ENCODE measurements at places on chromosomes 1 and 21.

GRCh38 chr1:208154679-208155642, 89.2 kb downstream of the PLXNA2 start:
- DNase-seq = no peak

DNA sequence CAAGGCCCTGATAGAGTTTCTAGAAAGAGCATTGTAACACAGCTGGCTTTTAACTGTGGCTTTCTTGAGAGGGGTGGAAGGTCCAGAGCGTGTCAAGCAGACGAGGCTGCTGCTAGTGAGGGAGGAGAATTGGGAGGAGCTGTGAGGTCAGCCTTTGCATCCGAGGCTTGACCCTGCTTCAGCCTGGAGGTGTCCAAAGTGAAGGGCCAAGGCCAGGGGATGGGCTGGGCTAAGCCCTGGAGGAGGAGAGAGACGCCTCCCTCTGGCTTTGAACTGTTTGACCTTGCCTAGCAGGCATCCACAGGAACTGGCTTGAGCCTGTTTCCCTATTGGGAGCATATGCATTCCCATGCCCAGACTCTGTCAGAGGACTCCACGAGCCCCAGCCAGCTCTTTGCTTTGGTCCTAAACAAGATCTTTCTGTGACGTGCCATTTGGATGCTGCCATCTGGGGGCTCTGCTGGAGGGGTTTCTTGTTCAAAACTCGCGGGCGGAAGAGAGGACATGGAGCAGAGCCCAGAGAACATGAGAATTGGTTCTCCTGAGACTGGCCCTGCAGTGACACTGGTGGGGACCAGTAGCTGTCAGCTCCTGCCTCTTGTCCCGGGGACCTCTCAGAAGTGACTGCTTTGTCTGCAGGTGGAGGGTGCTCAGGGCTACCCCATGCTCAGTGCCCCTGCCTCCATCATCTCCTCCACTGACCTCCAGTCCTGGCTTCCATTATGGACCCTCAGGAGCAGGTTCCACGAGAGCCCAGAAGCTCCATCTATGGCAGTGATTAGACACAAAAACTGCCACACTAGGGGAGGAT, 5.5 kb downstream of the ACTRT2 start:
- DNase-seq = no peak

GRCh38 chr1:164272156-164272555, 286.8 kb upstream of the PBX1 start:
- no peak for DNase-seq

DNA sequence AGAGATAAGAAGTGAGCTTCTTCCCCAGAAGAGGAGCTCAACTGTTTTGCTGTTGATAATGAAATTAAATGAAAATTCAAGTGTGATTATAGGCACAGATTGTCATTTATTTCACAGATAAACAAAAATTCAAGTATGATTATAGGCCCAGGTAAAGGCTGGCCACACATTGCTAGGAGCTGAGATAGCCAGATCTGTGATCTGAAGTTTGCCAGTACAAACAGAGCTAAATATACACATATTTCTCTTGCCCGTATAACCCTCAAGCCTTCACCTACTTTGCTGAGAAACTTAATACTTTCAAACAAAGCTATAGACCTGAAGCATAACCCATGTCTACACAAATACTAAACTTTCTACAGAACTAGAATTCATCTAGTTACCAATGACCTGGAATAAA, 31.3 kb upstream of the NRIP1 start:
- no peak for DNase-seq

- DNase-seq = no peak
These were observed 38.8 kb upstream of the CLCA4 start for GRCh38 chr1:86507935-86508582.

DNA sequence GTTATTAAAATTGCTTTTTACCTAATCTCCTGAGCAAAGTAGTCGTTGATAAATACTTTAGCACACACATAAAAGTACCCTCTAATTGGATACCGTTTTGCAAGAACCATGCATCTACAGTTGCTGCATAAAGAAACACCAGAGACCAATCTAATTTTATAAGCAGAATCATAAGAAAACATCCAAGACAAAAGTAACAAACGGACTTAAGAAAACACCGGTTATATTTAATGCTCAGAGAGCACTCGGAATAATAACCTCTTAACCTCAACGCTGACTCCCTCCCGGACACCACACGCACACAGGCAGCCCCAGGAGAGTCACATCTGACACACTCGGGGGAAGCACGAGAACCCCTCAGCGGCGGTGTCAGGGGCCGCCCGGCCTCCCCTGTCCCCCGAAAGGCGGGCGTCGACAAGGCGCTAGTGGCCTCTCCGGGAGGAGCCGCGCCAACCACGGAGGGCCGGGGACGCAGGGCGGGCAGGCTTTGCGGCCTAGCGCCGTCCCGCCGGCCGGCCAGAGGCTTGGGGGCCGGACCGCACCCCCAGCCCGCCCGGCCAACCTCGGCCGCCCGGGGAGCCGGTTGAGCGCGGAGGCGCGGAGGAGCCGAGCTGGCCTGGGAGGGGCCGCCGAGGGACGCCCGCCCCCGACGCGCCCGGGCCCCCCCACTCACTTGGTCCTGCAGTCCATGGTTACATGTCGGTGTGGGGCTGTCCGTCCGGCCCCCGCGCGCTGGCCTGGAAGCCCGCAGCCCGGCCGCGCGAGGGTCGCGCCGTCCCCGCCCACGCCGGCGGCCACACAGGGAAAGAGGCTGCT, 606 bp downstream of the DENND1B start:
- peak; percentile 26 for DNase-seq

DNA sequence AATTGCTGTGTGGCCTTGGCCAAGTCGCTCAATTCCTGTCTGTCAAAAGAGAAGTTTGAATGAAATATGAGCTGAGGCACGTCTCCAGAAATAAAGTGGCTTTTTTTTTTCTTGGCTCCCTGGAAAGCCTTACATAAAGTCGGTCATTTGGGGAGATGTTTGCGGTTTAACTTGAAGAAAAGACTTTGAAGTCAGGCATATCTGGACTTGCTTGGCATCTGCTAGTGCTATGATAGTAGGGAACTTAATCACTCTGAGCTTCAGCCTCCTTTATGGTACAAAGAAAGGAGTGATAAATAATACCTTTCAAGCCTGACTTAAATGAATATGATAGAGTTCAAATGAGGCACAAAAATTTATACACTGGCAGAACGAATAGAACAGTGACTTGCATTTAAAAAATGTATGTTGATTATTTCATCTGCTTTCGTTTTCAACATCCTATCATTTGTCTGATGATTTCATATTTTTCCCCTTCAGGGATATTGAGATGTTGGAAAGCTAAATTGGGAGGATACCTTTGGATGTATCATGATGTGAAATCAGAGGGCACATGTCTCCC, 60.2 kb downstream of the FASLG start:
- no peak for DNase-seq

- DNase-seq = no peak
These were observed 30.5 kb downstream of the SLC9C2 start for GRCh38 chr1:173572201-173572873.

DNA sequence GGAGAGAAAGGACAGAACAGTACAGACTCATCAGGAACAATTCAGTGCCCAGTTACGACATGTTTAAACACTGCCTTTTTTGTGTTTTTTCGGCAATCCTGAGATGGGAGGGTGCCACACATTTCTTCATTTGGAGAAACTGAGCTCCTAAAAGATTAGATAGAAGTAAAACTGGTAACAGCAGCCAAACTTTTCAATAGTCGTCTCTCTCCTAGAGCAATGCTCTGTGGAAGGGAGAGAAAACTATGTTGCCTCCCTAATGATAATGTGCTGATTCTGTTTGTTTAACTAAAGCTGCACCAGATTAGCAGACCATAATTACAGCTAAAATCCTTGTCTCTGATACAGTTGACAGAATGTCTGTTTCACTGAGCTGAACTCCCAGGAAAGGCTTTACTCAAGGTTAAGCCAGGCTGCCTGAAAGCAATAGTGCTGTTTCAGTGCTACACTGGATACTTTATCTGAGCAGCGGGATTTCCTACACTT, 76.2 kb upstream of the CXADR start:
- no peak for DNase-seq

GRCh38 chr1:14765773-14766172, 167.3 kb downstream of the KAZN start:
- DNase-seq = no peak

DNA sequence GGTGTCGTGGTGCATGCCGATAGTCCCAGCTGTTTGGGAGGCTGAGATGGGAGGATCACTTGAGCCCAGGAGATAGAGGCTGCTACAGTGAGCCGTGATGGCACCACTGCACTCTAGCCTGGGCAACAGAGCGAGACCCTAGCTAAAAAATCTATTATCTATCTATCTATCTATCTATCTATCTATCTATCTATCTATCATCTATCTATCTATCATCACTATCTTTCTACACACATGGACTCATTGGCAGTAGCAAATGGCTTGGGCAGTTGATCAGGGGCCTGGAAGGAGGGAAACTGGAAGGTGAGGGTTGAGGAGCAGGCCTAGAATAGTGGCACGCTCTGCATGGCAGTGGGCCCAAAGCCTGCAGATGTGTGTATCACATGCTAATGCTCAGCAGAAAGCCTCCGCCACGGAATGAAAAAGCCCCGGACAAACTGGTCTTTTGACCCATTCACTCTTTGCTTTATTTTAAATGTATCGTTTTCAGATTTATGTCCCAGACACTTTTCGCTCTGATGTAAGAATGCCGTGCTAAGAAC, 7.3 kb upstream of the HUNK start:
- DNase-seq = no peak

- no peak for DNase-seq
These were observed 20.4 kb upstream of the LBR start for GRCh38 chr1:225448146-225448805.

- DNase-seq = no peak
These were observed 236.8 kb downstream of the SMYD3 start for GRCh38 chr1:246270236-246270635.

DNA sequence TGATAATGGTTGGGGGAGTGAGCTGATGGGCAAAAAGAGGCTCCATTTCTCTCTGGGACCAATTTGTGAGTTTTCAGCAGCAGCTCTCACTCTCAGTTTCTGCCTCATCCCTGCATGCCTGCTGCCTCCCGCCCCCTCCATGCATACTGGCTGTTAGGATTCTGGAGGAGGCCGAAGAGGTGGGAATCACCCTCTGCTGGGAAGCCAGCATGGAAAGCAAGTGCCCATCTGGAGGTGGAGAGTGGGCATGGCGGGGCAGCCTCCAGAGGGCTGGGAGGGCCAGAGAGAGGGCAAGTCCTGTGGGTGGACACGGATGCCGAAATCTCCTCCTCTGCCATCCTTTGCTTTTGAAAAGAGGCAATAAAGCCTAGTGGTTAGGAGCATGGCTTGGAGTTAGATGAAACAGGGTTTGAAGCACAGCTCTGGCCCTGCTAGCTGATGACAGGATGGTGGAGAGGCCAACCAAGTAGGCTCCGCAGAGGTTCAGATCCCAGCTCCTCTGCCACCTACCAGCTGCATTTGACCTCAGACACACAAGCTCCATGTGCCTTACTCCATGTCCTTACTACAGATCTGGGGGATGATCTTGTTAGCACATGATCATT, 113.4 kb downstream of the GRIK3 start:
- no peak for DNase-seq

DNA sequence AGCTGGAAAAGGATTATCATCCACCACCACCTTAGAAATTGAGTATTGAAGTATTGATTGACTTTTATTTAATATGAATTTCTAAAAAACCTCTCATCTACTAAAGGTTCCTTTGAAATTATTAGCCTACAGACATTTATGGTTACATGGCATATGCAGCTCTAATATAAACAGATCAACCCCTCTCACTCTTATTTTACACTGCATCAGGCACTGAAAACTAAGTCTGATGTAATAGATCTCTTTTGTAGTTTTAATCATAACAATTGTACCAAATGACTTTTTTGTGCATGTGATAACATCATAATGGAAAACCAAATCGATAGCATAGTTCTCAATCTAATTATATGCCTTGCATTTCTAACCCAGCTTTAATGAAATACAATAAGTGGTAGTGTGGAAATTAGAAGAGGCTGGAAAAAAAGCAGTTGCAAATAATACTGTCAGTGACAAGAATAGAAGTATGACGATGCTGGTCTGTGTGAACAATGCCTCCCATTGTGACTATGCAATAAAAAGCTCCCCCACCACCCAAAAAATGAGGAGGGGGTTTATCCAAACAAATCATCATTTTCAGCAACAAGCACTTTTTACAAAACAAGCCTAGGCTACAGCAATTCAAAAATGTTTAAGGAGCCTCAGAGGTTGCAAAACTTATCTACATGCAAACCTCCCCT, 426.5 kb upstream of the NFIA start:
- no peak for DNase-seq

DNA sequence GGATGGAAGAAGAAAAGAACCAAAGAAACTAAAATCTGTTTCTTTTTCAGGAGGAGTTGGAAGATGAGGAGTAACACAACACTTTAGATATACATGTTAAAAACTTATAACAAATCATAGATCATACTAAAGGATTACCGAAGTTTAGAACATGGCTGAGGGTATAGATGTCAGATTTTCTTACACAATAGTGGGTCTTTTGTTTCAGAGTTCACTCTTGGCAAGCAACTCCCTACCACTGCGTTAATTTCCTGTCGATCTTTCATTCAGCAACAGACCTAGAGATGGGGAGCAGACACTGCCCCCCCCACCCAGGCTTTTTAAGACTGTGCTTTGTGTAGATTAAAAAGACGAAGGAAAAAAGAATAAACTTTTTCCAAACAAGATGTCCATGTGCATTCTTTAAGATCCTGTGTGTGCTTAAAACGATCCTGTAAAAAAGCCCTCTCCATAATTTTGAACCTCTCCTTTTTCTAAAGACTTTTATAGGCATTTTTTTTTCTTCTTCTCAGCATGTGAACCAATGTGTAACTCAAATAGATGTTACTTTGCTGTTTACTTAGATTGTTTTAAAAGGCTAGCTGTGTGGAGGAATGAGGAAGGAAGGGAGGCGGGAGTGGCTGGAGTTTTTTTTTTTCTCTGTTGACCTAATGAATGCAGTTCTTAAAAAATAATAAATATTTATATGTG, 50.4 kb downstream of the NFIA start:
- DNase-seq = no peak

DNA sequence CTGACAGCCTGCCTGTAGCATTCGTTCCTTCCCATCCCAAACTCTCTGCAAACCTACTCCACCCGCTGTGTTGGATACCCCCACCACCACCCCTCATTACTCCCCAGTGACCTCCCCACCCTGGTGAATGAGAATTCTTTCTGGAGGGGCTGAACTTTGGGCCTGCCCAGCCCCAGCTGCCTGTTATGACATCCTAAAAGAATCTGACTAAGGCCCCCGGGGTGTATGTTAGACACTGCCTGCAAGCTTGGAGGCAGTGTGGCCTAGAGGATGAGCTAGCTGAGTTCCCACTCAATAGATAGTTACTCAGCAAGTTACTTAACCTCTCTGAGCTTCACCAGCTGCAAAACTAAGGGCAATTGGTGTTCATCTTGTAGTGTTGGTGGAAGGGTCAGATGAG, 110.2 kb upstream of the FGGY start:
- no peak for DNase-seq
